ENCODE measurements at places on chromosomes 3 and 15.

DNA sequence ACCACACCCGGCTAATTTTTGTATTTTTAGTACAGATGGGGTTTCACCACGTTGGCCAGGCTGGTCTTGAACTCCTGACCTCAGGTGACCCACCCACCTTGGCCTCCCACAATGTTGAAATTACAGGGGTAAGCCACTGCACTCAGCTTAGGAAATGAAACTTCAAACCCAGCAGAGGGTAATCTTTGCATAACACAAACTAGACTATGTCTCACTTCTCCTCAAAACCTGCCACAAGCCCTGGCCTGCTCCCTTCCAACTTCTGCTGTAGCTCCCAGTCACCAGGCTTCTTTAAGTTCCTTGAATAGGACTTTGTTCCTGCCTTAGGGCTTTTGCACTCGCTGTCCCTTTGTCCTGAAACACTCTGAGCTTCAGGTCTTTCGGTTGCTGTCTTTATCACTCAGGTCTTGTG lies 39.2 kb upstream of the SEMA4B start:
- DNase-seq, result no peak

DNA sequence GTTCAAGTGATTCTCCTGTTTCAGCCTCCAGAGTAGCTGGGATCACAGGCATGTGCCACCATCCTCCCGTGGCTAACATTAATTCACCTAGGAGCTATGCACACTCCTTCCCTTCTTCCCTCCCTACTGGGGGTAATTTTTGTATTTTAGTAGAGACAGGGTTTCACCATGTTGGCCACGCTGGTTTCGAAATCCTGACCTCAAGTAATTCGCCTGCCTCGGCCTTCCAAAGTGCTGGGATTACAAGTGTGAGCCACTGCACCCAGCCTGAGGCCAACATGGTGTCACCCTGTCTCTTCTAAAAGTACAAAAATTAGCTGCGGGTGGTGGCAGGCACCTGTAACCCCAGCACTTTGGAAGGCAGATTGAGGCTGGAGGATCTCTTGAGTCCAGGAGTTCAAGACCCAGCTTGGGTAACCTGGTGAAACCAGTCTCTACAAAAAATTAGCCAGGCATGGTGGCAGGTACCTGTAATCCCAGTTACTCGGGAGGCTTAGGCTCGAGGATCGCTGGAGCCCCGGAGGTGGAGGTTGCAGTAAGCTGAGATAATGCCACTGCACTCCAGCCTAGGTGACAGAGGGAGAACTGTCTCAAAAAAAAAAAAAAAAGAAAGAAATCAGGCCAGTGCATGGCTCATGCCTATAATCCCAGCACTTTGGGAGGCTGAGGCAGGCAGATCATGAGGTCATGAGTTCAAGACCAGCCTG lies 6.1 kb downstream of the RNU5B-1 start:
- no peak for DNase-seq

GRCh38 chr3:16789344-16790120 lies 95.2 kb upstream of the PLCL2 start:
- no peak for DNase-seq

DNA sequence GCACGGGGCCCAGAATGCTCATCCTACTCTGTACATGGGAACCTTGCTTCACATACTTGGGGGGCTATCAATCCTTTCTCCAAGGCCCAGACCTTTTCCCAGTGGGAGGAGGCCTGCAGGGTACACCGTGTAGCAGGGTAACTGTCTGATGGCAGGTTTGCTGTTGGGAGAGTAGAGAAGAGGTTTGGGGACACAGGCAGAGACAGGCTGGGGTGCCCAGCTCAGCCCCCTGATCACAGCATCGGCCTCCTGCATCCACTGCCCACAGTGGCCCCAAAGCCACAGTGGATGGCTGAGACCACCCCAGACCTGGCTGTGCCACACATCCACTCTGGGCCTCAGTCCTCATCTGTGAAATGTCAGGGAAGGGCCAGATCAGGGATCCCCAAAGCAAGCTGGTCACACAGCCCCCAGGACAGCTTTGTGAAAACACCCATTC lies 5.6 kb downstream of the CHRNA3 start:
- no peak for DNase-seq

DNA sequence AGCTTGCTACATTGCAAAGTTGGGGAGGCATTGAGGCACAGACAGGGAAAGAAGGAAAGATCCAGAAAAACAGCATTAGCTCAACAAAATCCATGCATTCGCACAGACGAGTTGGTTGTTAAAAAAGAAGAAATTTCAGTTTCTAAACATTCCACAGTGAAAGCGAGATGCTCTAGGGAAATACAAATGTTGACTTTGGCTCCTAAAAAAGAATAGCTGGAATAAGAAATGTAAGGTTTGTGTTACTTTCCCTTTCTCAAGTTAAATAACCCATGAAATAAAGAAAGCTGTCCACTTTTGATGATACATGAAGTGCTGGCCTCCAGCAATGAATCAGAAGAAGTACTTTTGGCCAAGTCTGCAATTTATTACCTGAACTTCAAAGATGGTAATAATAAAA lies 465.1 kb downstream of the ERC2 start:
- no peak for DNase-seq

DNA sequence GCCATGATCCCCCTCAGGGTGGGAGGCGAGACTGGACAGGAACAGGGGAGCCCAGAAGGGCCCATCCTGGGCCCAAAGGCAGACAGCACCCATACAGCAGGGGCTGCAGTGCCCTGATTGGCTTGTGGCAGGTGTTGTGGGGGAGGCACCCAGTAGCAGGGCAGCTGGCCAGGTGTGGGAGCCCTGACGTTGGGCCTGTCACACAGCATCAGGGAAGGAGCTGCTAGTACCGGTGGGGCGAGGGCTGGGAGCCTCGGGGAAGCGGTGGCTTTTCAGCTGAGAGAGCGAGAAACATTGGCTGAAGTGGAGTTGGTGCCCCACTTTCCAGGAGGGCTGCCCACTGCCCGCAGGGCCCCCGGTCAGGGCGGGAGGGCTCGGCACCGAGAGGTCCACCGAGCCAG lies 19.7 kb upstream of the CYP11A1 start:
- DNase-seq, result no peak

DNA sequence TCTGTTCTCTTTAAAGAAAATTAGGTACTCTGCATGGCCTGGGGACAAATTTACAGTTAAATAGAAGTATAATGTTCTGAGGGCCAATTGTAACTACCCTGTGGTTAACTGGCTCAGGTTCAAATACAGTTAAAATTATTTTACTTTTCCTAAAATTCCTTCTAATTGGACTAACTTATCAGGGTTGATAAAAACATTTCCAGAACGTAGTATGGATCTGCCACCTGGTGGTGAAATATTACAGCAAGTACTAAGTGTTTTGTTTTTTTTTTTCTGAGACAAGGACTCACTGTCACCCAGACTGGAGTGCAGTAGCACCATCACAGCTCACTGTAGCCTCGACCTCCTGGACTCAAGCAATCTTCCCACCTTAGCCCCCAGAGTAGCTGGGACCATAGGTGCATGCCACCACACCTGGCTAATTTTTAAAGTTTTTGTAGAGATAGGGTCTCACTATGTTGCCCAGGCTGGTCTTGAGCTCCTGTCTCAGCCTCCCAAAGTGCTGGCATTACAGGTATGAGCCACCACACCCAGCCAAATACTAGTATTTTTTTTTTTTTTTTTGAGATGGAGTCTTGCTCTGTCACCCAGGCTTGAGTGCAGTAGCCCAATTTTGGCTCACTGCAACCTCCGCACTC lies 29.2 kb downstream of the NEO1 start:
- DNase-seq, result no peak

DNA sequence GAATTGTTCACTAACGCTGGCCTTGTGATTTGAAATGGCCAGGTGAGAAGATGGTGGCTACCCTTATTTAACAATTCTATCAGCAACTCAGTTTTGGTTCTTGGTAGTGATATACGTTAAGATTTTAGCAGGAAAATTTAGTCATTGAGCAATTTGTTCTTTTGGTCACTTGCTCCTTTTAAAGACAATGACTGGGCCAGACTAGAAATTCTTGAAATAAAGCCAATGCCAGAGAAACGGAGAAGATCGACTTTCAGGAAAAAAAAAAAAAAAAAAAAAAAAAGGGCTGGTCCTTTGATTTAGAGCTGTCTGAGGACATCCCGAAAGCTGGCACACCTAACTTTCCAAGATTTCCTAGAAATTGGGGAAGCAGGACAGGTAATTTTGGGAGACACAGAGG lies 178.5 kb downstream of the FNDC3B start:
- no peak for DNase-seq

DNA sequence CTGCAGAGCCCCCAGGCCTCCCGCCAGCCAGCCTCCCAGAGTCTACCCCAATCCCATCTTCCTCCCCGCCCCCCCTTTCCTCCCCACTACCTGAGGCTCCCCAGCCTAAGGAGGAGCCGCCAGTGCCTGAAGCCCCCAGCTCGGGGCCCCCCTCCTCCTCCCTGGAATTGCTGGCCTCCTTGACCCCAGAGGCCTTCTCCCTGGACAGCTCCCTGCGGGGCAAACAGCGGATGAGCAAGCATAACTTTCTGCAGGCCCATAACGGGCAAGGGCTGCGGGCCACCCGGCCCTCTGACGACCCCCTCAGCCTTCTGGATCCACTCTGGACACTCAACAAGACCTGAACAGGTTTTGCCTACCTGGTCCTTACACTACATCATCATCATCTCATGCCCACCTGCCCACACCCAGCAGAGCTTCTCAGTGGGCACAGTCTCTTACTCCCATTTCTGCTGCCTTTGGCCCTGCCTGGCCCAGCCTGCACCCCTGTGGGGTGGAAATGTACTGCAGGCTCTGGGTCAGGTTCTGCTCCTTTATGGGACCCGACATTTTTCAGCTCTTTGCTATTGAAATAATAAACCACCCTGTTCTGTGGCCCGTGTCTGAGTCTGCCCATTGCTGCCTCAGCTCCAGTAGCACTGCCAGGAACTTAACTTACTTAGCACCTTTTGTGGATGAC lies 32.2 kb downstream of the PTPN23 start:
- no peak for DNase-seq

GRCh38 chr3:19256313-19256712 lies 108.0 kb downstream of the KCNH8 start:
- DNase-seq, result no peak

GRCh38 chr3:108322352-108322751 lies 26.0 kb downstream of the HHLA2 start:
- DNase-seq, result no peak

DNA sequence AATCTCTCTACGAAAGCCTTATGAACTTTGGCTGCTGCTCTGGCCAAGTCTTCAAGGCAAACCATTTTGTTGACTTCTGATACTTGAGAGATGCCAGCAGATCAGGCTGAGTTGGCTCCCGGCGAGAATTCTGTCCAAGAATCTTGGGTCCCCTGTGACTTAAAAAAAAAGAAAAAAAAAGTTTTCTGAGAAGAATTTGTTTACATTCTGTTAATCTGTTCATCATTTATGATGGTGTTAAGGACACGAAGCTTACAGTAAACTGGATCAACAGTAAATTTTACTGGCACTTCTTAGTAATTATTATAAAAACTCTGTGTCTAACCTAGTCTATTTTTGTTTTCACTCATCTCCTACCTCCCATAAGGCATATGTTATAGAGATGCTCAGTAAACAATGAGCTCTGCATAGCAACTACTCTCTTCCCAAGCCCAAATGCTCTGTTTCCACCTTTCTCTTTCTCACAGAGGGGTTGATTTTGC lies 320.9 kb upstream of the RASGRP1 start:
- DNase-seq, result no peak

DNA sequence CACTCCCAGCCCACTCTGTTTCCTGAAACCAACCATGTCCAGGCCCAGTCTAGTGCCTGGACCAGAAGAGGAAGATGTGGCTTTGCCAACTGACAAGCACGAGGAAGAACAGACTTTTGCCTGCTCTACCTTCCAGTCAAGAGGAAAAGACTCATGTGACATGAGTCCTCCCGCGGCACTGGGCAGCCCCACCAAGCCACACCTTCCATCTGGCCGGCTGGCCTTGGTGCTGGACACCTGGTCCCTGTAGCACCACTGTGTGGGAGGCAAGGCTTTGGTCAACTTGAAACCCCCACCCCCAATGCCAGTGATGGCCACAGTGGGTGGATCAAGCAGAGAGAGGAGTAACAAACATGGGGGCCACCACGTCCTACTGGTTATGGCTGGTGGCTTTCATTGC lies 12.5 kb downstream of the CHDH start:
- DNase-seq, result no peak

- no peak for DNase-seq
Observed at GRCh38 chr3:56404884-56405283, 63.4 kb downstream of the ERC2 start.

DNA sequence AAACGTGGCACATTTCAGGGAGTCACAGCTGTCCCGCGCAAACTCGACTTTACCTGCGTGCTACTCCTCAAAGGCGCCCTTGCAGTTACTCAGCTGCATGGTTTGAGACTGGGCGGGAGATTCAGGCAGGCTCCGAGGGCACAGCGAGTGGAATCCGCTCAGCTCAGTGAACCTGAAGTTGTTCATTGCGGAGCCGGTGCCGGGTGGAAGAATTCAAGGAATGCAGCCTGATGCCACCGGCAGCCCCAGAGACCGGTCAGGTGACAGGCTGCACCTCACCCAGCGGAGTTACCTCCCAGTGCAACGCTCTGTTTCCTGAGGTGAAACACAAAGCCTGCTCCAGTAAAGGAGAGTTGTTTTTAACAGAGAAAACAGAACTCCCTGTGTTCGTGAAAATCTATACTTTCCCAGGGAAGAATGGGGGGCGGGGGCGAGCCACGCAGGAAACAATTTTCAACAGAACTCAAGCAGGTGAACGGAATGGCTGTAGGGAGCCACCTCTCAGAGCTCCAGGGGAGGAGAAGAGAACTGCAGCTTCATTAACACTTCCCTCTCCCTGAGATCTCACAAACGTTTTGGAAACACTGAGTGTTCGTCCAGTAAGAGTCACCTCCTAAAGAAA lies 3.8 kb downstream of the VEPH1 start:
- DNase-seq, result no peak

DNA sequence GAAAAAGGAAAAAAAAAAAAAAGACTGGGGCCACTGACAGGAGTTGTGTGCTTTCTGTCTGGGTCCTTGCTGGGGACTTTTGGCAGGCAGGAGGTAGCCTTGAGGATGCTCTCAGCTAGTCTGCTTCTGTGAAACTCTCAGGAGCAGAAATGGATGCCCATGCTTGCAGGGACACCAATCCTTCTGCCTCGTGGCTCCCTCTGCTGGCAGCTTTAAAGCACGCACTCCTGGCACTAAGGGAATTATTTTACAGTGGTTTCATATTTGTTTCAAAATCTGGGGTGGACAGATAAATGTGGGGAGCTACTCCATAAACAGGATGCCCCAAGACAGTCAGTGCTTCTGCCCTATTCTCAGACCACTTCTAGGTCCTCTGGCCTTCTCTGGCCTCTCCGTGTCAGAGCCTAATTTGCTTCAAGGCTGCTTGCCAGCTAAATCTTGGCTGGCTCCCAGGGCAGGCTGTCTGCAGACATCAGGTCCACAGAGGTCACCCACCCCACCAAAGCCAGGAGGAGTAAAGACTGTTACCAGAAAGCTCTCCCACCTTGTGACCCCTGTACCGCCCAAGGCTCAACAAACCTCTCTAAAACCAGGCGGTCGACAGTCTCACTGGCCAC lies 17.1 kb downstream of the TRAIP start:
- DNase-seq, result peak; percentile 22
